ENCODE measurements at places on chromosomes 13 and 19.

DNA sequence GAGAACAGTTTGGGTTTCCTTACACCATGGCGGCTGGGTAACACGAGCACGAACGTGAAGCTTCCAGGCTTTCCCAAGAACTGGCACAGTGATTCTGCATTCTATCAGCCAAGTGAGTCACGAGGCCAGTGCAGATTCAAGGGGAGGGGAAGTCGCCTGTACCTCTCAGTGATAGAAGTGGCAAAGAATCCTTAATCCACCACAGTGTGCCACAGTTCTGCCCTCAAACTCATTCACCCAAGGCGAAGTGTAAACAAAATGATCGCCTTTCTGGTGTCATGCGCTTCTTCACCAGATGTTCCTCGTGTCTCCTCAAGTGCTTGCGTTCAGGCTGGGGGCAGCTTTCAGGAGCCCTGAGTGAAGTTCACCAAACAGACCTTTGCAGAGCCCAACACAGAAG is 24.9 kb upstream of the AMER2 start:
- DNase-seq, result no peak

DNA sequence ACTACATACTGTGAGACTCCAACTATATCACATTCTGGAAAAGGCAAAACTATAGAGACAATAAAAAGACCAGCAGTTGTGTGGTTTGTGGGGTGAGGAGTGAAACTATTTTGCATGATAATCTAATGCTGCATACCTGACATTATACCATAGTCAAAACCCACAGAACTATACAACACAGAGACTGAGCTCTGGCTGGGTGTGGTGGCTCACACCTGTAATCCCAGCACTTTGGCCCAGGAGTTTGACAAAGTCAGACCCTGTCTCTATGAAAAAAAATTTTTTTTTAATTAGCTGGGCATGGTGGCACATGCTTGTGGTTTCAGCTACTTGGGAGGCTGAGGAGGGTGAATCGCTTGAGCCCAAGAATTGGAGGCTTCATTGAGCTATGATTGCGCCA is 11.9 kb downstream of the ZNF541 start:
- no peak for DNase-seq

GRCh38 chr19:18966307-18966706 is 25.3 kb upstream of the HOMER3 start:
- no peak for DNase-seq

DNA sequence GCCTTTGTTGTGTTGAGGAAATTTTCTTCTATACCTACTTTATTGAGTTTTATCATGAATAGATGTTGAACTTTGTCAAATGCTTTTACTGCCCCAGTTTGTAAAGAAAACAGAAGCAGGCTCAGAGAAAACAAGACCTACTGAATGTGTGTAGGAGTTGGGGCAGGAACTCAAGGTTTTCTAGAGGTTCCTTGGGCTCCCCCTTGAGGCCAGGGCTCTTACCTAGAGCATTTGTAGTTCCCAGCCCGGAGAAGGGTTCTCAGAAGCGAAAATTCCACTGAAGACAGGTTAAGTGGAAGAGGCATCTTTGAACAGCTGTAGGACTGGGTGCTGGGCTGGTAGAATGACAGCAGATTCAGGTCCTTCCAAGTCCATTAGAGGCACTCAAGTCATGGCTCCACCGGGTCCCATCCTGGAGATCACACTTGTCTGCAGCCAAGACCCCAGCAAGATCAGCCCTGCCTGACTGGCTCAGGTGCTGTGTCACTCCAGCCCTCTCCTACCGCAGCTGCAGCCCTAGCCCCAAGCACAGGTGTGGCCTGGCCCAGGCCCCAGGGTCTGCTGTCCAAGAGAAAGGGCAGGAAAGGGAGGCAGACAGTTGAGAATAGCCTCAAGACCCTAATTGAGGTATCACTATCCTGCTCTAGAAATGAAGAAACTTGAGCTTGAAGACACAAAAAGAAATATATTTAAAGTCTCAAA is 425.5 kb downstream of the PCDH20 start:
- DNase-seq, result no peak

DNA sequence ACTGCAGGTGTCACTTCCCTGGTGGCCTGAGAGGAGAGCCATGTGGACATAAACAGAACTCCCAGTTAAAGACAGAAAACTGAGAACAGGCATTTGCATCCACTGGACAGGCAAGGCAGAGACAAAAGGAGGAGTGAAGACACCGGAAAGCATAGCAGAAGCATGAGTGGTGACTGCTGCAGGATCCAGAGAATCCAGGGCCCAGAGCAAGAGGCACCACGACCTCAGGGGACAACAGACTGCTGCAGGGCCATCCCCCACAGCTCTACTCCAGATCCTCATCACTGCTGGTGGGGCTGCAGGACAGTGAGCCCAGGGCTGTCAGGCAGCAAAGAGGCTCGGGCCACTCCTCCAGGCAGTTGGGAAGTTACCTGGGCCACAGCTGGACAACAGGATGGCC is 14.5 kb upstream of the ISYNA1 start:
- DNase-seq, result no peak

DNA sequence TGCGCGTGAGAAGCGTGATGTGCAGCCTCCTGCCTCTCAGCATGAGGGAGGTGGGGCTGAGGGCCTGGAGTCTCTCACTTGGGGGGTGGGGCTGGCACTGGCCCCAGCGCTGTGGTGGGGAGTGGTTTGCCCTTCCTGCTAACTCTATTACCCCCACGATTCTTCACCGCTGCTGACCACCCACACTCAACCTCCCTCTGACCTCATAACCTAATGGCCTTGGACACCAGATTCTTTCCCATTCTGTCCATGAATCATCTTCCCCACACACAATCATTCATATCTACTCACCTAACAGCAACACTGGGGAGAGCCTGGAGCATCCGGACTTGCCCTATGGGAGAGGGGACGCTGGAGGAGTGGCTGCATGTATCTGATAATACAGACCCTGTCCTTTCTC is 8.7 kb downstream of the CD177 start:
- DNase-seq, result no peak

DNA sequence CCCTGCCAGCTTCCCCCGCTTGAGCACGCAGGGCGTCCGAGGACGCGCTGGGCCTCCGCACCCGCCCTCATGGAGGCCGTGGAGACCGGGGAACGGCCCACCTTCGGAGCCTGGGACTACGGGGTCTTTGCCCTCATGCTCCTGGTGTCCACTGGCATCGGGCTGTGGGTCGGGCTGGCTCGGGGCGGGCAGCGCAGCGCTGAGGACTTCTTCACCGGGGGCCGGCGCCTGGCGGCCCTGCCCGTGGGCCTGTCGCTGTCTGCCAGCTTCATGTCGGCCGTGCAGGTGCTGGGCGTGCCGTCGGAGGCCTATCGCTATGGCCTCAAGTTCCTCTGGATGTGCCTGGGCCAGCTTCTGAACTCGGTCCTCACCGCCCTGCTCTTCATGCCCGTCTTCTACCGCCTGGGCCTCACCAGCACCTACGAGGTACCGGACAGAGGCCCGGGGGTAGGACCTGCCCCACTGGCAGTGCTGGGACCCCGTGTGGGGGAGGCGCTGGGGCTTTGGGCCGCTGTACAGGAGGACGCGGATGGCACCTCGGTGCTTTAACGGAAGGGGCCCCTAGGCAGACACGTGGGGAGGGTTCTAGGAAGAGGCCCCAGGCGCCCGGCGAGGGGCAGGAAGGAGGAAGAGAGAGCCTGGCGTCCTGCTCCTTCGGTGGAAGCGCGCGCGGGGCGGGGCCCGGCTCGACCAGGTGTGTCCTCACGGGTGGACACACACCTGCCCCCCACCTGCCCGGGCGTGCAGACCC is 681 bp downstream of the SLC5A5 start:
- peak; percentile 62 for DNase-seq

DNA sequence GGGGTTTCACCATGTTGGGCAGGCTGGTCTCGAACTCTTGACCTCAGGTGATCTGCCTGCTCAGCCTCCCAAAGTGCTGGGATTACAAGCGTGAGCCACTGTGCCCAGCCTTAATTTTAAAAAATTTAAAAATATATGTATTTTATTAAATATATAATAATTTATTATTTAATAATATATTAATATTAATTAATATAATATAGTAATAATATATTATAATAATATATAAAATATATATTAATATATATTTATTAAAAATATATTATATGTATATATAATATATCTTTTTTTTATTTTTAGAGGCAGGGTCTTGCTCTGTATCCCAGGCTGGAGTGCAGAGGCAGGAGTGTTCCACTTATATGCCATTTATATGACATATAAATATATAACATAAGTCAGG is 52.9 kb upstream of the ADGRE1 start:
- no peak for DNase-seq

DNA sequence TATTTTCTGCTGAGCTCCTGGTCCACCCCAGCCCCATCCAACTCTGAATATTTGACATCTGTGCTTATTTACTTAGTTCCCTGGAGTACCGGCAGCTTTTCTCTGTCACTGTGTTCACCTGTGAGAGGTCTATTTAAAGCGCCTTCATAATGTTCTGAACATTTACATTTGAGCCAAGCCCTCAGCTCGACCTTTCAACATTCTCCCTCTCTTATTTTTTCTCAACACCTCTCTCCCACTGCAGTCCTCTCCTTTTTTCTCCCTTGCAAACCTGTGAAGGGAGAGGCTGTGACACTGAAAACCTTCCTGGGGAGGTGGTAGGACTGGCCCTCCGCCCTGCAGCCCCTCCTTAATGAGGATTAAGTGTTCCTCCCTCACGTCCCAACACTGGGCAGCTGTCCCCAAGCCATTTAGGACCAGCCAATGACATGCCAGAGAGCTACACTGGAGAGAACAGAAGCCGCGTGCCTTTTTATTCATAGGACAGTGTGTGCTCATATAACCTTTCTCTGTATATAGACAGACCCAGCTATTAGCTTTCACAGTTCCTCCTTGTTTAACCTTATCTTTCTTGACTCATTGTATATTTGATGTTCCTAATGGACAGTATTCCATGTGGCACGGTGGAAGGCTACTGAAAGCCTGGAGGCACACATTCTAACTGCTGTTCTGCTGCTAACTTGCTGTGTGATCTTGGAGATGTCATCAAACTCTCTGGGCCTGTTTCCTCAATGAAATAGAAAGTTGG is 134.8 kb downstream of the NUFIP1 start:
- DNase-seq, result no peak

All from stimulated activated CD4-positive, alpha-beta T cell treated with anti-CD3 and anti-CD28 coated beads, Interleukin-4, amount 100 ng/mL, for 1 hour (primary cell).